ENCODE measurements at places on chromosomes 2 and 18. TPM values are rescaled to one million over a fixed set of nuclear protein-coding genes. Genes with fewer than 3 reads are reported as not detected.

SLC4A5 gene
- total RNA-seq, result 1.6 TPM

RBM44 gene
- total RNA-seq, result 2.4 TPM

CHPF gene
- 16.7 TPM for total RNA-seq

SCTR gene
- not detected for total RNA-seq

IL36G gene
- not detected for total RNA-seq

ALLC gene
- total RNA-seq, result not detected

HOXD12 gene
- total RNA-seq, result not detected

MDH1 gene
- 181 TPM for total RNA-seq

NETO1 gene
- not detected for total RNA-seq

ABCG8 gene
- not detected for total RNA-seq

MALL gene
- total RNA-seq, result not detected

CNGA3 gene
- total RNA-seq, result not detected

CACNB4 gene
- 0.32 TPM for total RNA-seq

PXDN gene
- 0.14 TPM for total RNA-seq

FHOD3 gene
- total RNA-seq, result not detected

NCKAP1 gene
- 13.2 TPM for total RNA-seq

ST8SIA5 gene
- 0.19 TPM for total RNA-seq

REG1B gene
- not detected for total RNA-seq

SLC9A4 gene
- 0.23 TPM for total RNA-seq

DES gene
- not detected for total RNA-seq

All from activated naive CD4-positive, alpha-beta T cell treated with anti-CD3 and anti-CD28 coated beads, Interleukin-2, amount 50 U/mL, for 72 hours (primary cell).